Bronchial epithelial cell (primary cell): ENCODE measurements at places on chromosomes 1 and 21.

DNA sequence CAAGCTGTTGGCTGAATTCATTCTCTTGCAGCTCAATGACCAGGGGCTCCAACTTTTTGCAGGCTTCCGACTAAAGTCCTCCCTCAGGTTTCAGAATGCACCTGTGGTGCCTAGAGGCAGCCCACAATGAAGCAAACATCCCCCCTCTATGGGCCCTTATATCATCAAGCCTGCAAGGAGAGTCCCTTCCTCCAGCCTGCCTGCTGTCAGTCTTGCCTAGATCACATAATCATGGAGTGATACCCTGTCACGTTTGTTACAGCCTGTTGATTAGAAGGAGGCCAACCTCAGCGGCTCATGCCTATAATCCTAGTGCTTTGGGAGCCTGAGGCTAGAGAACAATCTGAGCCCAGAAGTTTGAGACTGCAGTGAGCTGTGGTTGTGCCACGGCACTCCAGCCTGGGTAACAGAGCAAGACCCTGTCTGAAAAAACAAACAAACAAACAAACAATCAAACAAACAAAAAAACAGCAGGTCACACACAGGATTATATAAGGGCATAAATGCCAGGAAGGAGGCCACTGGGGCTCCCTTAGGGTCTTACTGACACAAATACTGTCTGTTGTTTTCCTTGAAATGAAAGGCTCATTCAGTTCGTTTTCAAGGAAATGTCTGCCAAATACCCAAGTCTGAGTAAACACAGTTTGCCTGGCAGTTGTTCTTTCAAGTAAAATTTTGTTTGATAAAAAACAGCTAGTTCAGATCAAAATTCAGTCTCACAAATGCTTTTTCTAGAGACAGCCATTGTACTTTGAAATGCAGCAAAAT is 4.7 kb upstream of the SPRR3 start:
- DNase-seq: no peak

- DNase-seq: peak; percentile 64
Measured at GRCh38 chr1:64082459-64082858, 121.0 kb upstream of the UBE2U start.

DNA sequence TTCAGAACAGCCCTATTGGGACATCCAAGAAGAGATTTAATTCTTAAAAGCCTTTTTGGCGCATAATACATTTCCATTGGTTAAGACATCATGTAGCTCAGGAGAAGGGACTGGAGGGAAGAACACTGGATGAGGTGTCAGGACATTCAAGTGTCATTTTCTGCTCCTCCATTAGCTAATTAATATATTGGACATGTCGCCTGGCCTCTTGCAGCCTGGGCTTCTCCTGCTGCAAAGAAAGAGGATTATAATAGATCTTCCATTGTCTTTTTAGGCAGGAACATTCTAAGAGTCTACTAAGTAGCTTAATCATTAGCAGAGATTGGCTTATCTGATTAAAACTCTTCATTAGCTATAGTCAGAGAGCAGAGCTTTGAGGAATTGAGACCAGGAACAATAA is 151.7 kb upstream of the COA6 start:
- DNase-seq: no peak

DNA sequence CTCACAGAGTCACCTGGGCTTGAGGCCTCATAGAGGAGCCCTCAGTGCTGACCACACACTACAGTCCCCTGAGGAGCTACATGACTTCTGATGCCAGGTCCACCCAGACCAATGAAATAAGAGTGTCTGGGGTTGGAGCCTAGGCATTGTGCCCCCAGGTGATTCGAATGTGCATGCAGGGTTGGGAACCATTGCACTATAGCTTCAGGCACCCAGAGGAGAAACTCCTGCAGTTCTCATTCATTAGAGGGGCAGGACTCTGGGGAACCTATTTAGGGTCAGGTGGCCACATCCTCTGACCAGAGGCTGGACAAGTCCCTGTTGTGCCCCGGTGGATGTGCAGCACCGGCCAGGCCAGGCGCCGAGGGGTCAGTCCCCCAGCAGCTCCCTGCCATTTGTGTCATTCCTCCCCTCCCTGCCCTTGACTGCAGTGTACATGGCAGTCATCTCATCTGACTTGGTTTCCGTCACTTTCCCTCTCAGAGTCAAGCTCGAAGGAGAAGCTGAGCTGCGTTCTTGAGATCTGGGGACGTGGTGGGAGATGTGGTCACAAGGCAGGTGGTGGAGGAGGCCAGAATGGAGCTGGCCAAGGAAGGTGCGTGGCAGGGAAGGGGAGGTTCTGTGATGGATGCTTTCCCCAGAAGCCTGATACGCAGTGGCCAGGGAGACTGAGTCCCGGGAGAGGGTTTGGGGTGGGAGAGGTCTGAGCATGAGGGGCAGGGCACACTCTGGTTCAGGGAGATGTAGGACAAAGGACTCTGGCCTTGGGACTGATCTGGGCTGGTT is 6.4 kb downstream of the CLDN19 start:
- DNase-seq: no peak

DNA sequence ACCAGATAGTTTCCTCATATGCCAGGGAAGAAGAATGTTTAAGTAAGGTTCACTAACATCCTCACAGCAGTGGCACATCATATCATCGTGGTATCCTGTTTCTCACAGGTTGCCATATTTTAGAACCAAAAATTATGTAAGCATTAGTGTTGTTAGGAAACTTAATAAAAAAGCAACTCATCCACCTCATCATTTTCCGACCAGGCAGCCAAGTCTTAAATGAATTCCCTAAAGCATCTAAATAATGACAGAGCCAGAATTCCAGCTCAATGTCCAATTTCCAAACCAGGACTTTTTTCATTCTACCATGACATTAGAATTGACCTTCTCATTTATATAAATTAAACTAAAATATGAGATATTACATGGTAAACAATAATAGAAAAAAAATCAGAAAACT is 272.7 kb downstream of the NTNG1 start:
- DNase-seq: no peak

GRCh38 chr1:45172005-45172404 is 34.4 kb downstream of the ZSWIM5 start:
- peak; percentile 88 for DNase-seq

DNA sequence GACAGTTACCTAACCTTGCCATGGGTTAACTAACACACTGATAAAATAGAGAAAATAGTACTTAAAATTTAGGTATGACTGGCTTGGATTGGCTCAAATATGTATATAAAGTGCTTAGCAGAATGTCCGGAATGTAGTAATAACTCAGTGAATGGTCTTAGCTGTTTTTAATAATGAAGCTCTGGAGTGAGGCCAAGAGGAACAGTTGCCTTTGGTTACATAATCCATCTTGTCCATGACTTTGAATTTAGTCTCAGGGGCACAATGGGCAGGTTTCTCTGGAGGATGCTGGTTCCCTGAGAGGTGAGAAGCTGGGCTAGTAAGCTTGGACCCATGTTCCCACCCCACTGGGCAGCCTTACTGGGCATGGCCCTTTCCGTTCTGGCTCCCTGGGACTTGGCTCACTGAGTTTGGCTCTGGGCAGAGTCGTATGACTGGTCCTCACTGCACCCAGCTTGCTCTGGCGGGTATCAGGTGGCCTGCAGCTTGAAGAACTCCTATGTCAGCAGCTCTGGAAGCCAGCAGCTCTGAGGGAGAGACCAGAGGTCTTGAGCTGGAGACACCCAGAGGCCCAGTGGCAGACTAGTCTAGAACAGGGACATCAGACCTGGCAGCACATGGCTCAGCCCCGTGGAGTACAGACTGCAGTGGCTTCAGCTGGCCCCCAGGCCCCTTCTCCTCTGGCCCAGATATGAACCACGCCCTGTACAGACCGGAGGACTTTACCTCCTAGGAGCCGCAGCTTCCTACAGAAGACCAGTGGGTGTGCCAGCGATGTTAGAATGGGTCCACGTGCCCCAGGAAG is 40.4 kb downstream of the TENT5C start:
- no peak for DNase-seq

GRCh38 chr1:64944913-64945312 is 21.4 kb downstream of the JAK1 start:
- no peak for DNase-seq

DNA sequence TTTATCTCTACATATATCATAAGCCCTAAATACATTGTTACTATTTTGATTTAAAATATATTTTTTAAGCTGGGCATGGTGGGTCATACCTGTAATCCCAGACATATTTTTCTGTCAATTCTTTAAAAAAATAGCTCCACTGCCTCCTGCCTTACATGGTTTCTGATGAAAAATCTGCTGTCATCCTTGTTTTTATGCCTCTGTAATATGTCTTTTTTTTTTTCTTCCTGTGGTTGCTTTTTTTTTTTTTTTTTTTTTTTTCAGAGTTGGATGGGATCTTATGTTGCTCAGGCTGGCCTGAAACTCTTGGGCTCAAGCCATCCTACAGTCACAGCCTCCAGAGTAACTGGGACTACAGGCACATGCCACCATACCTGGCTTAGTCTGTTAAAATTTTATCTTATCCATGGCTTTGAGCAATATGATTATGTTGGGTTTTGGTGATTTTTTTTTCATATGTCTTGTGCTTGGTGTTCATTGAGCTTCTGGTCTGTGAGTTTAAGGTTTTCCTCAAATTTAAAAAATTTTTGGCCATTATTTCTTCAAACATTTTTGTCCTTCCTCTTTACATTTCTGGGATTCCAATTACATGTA is 12.4 kb upstream of the EDARADD start:
- no peak for DNase-seq

DNA sequence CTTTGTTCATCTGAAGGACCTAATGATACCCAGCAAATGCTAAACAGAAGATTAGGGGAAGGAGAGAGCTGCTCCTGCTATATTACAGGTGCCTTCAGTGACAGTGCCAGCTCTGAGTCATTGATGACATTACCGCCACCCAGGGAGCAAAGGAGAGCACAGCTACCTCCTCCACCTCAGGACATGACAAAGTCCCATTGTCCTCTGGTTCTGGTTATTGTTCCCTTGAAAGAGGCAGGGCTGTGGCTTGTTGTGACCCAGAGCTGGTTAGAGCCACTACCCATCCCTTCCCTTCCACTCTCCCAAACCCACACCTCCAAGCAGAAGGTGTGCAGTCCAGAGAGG is 363.5 kb upstream of the DUSP10 start:
- no peak for DNase-seq

GRCh38 chr1:218718206-218718605 is 373.1 kb downstream of the TGFB2 start:
- DNase-seq: no peak

DNA sequence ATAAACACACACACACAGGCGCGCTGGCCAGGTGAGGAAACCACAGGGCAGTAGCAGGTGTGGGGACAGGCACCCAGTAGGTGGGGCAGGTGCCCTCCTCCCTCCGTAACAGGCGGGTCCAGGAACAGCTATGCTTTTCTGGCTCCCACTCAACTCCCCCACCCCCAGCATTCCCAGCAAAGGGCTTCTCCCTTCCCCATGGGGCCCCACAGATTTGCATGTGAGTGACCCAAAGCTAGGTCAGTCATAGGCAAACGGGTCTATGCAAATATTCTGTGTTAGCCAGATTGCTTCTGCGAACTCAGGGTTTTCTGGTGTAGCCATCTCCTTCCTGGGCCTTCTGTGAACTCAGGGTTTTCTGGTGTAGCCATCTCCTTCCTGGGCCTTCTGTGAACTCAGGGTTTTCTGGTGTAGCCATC is 114.2 kb downstream of the SIK1 start:
- DNase-seq: no peak

GRCh38 chr1:231550448-231550781 is 21.9 kb downstream of the TSNAX start:
- peak; percentile 25 for DNase-seq

GRCh38 chr1:185996211-185996610 is 262.0 kb downstream of the HMCN1 start:
- DNase-seq: peak; percentile 91

- no peak for DNase-seq
Measured at GRCh38 chr1:56153276-56153675, 426.1 kb downstream of the PLPP3 start.

DNA sequence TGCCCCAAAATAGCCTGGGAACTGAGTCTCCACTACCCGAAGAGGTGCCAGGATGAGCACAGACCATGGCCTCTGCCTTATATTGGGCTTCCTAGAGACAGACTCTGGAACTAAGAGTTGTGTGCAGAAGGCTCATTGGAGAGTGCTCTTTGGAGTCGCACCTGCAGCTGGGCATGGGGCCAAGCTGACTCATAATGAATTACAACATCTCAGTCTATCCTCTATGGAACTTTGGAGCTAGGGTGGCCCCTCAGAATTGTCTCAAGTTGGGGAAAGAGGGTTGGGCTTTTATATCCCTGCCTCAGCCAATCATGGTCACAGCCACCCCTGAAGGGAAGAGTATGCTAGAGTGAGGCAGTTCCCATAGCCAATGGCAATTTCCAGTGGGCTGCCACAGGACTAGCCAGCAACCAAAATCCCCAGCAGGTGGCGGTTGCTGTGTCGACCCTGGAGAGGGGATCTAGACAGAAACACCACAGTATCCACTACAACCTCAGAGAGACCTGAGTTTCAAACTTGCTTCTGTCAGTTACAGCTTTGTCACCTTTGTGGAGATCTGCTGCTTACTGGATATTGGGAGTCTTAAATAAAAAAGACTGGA is 93.8 kb downstream of the DMRTA2 start:
- DNase-seq: peak; percentile 53

GRCh38 chr1:162993846-162994245 is 75.3 kb upstream of the RGS4 start:
- DNase-seq: no peak

GRCh38 chr1:226308723-226309397 is at the start of gene LIN9:
LIN9 (minus strand) TSS chr1:226309164; CDS start chr1:226309139, 25 bp downstream.
- DNase-seq: peak; percentile 79

- DNase-seq: no peak
Measured at GRCh38 chr21:46152927-46153246, 2.5 kb downstream of the FTCD start.

- DNase-seq: no peak
Measured at GRCh38 chr1:23522244-23522982, 8.6 kb downstream of the E2F2 start.

DNA sequence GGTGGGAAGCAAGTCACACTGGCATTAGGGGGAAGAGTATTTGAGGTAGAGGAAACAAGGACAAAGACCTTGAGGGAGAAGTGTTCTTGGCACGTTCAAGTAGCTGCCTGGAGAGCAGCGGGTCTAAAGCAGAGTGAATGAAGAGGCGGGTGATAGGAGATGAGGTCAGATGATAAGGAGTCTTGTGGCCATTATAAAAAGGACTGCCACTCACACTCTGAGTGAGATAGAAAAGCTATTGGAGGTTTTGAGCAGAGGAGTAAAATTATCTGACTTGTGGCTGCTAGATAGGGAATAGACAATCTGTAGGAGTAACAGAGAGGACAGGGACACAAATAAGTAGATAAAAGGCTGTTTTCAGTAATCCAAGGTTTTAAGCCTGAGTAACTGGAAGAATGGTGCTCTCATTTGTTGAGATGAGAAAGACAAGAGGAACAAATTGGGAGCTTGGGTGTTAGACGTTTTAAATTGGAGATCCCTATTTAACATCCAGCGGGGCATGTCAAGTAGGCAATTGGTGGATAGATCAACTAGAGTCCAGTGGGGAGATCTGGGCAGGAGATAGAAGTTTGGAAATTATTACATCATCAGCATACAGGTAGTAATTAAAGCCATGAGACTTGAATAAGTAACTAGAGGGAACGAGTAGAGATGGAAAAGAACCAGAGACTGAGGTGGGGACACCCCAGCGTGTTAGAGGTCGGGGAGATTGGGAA is 43.7 kb downstream of the HENMT1 start:
- DNase-seq: no peak
